ENCODE measurements at places on chromosomes 3 and 15.

- DNase-seq, result no peak
Measured at GRCh38 chr3:78957456-78957855, 810.3 kb downstream of the ROBO1 start.

DNA sequence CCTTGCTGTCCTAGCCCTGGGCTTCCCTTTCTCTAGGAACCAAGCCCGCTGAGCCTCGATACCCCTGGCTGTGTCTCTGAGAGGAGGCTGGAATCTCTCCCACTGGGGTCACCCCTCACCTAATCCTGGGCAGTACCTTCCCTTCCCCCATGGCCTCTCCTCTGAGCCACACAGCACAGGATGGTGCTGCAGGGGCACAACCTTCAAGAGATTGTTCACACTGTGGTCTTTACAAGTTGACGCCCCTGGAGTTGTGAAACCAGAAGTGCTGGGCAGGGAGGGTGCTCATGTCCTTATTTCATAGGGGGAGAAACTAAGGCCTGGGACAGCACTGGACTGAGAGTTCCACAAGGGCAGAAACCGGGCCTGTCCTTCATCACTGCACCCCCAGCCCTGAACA, 70.9 kb upstream of the TMEM115 start:
- no peak for DNase-seq

- DNase-seq, result no peak
Measured at GRCh38 chr15:73867426-73867825, 5.9 kb upstream of the TBC1D21 start.

DNA sequence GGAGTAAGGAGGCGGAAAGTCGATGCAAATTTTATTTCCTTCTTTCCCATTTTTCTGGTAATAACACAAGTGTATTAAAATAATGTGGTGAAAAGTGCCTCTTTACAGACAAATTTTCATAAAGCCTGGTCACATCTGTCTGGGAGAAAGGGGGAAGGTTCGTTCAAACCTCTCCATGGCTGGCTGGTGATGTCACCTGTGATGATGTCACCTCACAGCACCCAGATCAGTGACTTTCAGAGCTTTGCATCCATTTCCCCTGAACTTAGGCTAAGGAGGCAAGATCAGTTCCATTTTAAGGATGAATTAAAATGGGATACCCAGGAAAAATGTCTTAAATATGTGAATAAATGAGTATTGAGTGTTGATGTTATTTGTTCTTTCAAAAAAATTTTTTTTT, 34.1 kb downstream of the ATP10A start:
- DNase-seq, result no peak

- no peak for DNase-seq
Measured at GRCh38 chr15:93102211-93102610, 13.2 kb upstream of the RGMA start.

DNA sequence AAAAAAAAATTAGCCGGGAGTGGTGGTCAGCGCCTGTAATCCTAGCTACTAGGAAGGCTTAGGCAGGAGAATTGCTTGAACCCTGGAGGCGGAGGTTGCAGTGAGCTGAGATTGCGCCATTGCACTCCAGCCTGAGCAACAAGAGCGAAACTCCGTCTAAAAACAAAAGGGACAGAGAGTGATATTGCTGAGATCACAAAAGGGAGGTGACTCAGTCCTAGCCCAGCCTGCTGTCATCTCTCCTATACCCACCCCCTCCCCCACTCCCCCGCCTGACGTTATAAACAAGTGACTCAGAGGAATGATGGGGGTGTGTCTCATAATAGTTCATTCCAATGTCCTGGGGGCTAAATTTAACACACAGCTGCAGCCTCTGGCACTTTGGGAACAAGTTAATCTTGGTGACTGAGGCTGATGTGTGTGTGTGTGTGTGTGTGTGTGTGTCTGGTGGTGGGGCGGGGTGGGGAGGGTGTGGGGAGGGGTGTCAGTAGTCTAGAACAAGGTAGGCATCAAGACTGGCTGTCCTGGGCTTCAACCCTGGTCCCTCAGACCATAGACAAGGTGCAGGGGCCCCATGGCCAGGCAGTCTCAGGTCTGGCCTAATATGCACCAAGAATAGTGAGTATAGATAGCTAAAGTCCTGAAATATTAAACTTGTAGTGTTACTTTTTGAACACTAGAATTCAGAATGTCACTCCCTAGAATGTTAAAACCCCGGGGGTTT, 1.3 kb upstream of the KLHL40 start:
- DNase-seq, result peak; percentile 11

- no peak for DNase-seq
Measured at GRCh38 chr3:9130345-9131305, 118.8 kb downstream of the SRGAP3 start.

DNA sequence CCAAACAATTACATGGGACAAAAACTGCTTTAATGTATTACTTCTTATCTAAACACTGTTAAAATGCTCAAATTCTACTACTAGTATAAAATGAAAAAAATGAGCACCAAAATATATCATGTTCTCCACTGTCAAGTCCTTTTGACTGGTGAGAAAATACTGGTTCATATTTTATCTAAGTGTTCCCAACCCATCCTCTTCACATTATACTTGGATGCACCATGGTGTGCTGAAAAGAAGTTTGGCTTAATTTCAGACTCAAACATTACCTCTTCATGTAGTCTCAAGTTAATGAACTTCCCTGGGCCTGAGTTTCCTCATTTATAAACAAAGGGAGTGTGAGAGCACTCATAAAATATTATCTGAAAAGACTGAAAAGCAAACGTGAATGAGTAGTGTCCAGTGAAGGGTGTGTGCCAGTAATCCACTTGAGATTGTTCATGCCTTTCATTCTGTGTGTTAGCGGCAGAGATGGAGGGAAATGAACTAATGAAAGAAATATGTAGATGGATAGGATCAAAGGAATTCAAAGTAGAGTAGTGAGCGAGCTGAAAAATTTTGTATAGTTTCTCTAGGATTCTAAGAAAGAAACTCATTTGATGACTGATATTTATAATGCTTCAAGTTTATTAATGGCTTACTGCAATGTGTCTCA, 263.2 kb downstream of the NLGN1 start:
- no peak for DNase-seq

- DNase-seq, result no peak
Measured at GRCh38 chr3:115986555-115987207, 363.4 kb downstream of the GAP43 start.

- no peak for DNase-seq
Measured at GRCh38 chr3:28835751-28836150, 445.1 kb upstream of the RBMS3 start.

DNA sequence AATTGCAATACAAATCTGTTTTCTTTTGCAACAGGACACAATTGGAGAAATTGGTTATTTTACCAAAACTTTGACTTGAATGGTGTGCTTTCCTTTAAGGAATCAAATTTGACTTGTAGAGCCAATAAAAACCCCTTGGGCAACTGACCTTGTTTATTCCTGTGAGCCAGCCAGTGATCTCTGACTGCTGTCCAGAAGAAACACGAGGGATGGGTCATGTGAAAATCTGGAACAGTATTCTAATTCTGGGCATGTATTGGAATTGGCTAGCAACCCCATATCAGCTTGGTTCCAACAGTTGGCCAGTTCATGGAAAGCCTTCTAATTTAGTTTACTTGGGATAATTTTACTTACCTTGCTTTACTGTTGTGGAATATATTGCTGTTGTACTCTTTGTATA, 19.1 kb upstream of the HHATL start:
- DNase-seq, result no peak

- DNase-seq, result no peak
Measured at GRCh38 chr3:72155391-72156064, 370.6 kb upstream of the PROK2 start.

GRCh38 chr15:90062023-90062442, 40.2 kb downstream of the IDH2 start:
- DNase-seq, result peak; percentile 35

DNA sequence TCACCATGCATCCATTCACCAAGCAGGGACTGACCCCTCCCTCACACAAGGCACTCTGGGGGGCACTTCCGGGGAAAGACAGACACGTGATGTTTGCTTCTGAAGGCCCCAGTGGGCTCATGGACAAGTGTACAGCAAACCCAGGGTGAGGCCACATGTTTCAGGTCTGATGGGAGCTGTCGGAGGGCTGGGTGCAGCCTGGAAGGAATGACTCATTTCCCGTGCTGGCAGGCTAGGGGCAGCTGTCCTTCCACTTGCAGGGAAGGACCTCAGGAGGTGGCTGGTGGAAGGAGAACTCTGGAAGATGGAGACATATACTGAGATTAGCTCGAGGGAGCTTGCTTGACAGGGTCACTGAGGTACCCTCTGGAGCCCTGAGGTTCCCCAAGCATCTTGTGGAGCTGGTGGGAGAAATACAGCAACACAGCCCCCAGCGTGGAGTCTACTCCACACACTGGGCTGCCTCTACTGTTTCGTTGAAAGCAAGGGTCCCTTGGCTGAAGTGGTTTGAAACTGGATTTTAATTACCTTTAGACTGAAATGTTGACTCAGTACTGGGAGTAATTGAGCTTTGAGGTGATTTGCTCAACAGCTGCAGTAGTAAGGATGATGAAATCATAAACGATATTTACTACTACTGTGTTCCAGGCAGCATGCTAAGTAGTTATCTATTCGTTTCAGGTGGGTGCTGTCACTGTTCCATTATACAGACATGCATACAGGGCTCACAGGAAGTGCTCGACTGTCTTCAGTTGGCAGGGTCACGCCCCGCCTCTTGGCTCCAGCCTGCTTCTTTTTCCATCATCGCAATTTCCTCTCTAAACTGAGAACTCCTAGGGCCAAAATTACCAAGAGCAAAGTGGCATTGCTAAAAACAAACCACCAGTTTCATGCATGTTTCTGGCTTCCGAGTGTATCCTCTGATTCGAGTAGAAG, 230.4 kb downstream of the ADAMTS17 start:
- DNase-seq, result peak; percentile 6

- no peak for DNase-seq
Measured at GRCh38 chr15:88476635-88477060, 9.1 kb downstream of the MRPS11 start.

DNA sequence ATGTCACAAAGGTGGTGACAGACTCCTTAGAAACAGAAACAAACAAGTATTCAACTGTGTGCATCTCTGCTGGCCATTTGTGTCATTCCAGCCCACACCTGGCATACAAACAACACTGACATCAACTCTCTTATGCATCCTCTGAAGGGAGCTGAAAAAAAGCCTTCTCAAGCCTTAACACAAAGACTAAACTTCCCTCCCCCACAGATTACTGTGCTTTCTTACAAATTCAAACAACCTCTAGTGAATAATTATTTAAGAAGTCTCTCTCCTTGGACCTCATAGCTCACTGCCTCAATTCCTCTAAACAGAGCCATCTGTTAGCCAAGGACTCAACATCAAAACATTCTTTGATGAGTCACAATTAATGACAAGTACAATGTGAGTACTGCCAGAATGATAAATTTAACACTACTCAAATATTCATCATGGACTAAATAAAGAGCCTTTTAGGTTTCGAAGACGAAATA, 132.1 kb downstream of the WDR76 start:
- no peak for DNase-seq

DNA sequence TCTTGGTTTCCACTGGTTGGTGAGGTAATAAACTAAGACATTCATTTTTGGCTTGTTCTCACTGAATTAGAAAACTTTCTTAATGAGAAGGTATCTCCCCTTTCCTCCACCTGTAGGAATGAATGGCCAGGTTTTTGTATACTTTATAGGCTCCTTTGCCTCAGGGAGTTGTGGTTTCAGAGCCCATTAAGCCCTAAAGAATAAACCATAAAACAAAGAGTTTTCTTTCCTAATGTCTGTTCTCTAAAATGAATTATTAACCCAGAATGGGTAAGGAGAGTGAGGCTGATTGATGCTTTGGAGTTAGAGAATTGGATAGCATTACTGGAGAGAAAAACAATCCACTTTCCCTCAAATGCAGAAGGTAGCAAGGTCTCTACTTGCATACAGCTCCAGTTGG, 67.6 kb downstream of the TIGIT start:
- DNase-seq, result no peak

GRCh38 chr3:60126511-60127304, 1076.9 kb upstream of the CFAP20DC start:
- DNase-seq, result no peak

DNA sequence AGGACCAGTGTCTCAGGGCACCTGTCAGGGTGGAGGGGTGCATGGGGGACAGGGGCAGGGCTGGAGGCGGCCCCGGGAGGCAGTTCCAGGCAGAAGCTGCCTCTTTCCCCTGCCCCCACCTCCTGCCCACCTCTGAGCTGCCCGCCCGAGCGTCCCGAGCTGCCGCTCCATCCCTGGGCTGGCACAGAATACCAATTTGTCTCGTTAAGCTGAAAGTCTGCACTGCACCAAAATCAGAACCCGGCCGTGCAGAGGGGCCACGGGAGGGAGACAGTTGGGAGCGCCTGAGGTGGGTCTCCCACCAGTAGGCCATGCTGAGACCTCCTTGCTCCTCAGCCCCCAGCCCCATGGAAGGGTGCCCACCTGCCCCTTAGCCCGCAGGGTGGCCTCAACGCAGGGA, 1.3 kb upstream of the ATP2B2 start:
- DNase-seq, result no peak

GRCh38 chr3:153906366-153906765, 214.8 kb upstream of the ARHGEF26 start:
- DNase-seq, result no peak

DNA sequence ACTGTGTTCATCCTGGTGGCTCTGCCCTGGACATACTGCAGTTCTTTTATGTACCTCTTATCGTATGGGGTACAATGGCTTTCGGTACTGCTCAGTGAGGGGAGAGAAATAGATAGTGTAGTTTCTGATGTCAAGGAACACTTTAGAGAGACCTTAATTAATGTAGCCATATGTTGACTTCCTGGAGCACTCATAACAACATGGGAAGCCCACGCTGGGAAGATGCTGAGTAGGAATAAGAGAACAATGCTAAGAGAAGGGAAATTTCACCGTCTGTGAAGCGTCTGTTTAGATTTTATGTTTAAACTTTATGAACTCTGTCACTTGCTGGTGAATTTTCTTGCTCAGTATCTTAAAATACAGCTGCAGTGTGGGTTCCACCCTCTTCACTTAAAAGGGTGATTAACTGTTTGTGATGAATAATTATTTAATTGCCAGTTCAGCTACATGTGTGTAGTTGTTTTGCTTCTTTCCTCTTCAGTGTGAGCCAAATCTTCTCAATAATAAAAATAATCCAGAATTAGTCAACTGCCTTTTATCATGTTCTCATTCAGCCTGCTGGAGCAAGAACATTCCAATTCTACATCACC, 373.1 kb upstream of the TPRG1 start:
- no peak for DNase-seq

DNA sequence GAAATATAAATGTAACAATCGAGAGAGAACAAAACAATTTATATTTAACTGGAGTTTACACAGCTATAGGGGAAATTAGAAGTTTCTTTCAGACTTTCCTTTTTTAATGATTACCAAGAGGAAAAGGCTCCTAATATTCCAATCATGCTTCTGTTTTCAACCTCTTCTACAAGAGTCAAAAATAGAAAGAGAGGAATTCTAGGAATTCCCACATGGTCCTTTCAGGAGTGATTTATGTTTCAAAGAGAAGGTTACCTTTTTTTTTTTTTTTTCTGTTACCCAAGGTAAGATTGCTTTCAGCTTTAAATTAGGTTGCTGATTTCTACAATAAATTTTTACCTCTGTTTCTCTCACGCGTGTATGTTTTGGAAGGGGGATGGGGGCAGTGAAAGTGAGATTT, 355.3 kb upstream of the DCBLD2 start:
- DNase-seq, result no peak

All from activated CD4-positive, alpha-beta T cell treated with anti-CD3 and anti-CD28 coated beads, Interleukin-2, amount 50 U/mL, for 4 hours (primary cell).